ENCODE measurements at places on chromosomes 12 and 14.

DNA sequence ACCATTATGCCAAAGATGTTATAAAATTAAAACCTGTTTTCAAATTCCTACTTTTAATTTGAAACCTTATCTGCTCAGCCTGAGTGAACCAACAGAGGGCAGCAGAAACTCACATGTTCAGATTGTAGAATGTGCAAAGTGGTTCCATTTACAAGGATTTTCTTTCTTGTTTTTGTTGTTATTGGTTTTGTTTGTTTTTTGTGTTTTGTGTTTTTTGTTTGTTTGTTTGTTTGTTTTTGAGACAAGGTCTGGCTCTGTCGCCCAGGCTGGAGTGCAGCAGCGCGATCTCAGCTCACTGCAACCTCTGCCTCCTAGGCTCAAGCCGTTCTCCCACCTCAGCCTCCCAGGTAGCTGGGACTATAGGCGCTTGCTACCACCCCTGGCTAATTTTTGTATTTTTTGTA is 22.8 kb upstream of the GARIN2 start:
- no peak for DNase-seq

DNA sequence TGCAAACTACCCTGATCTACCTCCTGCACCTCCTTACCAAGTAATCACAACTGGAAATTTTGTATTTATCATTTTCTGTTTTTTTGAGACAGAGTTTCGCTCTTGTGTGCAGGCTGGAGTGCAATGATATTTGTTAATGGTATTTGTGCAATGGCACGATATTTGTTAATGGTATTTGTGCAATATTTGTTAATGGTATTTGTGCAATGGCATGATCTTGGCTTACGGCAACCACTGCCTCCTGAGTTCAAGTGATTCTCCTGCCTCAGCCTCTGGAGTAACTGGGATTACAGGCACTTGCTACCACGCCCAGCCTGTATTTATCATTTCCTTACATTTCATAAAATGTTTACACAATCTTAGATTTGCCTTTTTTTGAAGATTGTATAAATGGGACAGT is 5.7 kb upstream of the NECAP1 start:
- DNase-seq: no peak

GRCh38 chr12:71456316-71456715 is 16.7 kb downstream of the LGR5 start:
- no peak for DNase-seq

- no peak for DNase-seq
Observed at GRCh38 chr12:82596483-82596882, 90.2 kb upstream of the TMTC2 start.

DNA sequence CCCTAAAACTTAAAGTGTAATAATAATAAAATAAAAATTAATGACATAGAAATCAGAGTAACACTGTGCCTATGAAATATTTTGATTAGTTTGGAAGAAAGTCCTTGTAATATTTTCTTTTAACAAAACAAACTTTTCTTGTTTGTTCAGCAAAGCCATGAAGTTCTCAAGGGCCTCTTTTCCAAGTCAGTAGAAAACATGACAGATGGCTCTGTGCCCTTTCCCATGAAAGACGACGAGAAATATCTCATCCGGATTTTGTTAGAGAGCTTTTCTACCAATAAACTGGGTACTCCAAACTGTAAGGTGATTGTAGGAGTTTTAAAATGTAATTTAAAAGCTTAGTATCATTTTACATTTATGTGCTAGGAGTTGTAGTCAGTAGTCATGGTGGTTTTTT is 54.5 kb upstream of the ASPG start:
- DNase-seq: no peak

- DNase-seq: no peak
Observed at GRCh38 chr12:57452181-57452936, 2.7 kb upstream of the INHBE start.

DNA sequence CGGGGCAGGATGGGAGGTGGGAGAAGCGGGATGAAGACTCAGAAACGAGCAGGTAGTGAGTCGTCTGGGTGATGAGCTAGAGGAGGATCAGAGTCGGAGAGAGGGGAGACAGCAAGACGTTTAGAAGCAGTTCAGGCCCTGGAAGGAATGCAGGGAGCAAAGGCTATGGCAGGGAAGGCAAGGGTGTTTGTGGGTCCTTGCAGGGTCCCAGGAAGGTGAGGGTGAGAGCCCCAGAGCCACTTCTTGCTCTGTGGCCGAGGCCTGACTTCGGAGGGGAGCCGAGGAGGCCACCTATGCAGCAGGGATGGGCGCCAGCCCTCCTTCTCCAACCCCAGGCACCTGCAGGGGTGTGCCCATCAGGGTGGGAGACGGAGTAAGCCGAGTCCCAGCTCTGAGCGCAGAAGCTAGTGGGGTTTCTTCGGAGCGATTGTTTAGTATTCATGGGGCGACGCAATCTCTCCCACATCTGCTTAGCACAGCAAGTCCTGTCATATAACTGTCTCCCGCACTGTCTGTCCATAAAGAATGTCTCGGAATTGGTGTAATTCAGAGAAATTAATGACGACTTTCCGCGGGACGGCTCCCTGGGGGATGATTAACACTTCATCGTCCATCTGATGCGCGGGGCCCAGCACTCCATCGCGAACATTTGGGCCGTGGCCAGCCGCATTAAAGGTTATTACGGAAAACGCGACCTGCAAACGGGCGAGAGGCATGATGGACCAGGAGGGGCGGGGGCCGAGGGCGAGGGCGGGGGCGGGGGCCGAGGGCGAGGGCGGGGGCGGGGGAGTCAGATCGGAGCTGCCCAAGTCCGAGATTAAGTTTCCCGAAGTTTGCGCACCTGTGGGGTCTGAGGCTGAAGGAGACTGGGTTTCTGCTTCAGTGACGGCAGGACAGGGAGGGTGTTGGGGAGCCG is 12.2 kb upstream of the CALCOCO1 start:
- DNase-seq: no peak

DNA sequence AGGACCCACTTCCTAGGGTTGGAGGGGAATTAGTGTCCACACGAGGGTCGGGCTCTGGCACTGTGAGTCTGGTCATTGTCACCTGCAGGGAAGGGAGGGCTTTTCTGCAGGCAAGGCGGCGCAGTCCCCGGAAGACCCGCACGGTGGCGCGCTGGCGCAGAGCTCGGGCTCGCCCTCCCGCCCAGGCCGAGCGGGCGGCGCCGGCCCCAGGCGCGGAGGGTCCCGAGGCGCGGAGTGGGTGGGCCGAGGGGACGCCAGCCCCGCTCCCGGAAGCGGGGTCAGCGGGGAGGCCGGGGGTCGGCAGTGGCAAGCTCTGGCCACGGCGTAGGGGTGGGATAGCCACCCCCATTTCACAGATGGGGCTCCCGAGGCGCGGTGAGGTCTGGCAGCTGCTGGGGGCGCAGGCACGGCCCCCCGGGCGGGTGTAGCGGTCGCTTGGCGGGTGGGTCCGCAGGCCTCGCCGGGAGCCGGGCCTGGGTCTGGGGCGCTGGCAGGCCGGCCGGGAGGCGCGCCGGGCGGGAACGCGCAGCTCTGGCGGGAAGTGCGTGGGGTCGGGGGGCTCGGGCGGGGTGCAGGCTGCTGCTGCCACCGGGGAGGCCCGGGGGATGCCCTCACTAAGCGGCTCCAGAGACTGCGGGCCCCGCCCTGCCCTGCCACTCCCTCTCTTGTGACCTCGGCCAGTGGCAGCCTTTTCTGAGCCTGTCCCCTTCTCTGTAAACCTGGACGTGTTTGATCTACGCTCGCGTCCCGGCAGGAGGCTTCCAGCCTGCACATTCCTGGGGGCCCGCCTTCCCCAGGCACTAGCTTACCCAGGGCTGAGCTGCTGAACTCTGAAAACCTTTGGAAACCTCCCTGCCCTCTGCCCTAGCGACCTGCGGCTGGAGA is 46.1 kb downstream of the CYP46A1 start:
- peak; percentile 55 for DNase-seq

DNA sequence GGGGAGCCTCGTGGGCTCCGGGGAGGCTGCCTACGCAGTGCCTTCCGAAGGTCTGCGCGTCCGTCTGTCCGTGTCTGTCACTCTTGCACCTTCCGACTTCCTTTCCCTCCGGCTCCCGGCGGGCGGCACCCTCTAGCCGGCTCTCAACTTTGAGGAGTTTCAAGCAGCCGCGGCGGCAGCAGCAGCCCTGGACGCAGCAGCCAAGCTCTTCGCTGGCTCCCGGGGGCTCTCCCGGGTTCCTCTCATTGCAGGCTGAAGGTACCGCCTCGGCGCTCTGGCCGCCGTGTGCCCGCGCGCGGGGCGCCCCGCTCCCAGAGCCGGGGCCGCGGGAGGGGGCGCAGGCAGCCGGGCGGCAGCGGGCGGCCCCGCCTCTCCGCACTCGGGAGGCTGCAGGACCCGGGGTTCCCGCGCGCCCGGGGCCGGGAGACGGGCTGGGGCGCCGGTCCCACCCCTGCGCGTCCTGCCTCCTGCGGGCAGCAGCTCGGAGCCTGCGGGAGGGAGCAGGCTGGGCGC is at the start of the genes AMIGO2 and PCED1B:
TSS of gene AMIGO2 (minus strand) at position 492 of the 513 bp plus-strand sequence. CDS start 957 bp downstream, outside the sequence.
TSS of gene PCED1B (plus strand) at position 154 of the 513 bp plus-strand sequence. CDS start 155,443 bp downstream, outside the sequence.
- DNase-seq: peak; percentile 63

- no peak for DNase-seq
Observed at GRCh38 chr14:97850466-97850865, 1053.3 kb downstream of the VRK1 start.

- no peak for DNase-seq
Observed at GRCh38 chr12:63948211-63948610, 103.7 kb downstream of the SRGAP1 start.

DNA sequence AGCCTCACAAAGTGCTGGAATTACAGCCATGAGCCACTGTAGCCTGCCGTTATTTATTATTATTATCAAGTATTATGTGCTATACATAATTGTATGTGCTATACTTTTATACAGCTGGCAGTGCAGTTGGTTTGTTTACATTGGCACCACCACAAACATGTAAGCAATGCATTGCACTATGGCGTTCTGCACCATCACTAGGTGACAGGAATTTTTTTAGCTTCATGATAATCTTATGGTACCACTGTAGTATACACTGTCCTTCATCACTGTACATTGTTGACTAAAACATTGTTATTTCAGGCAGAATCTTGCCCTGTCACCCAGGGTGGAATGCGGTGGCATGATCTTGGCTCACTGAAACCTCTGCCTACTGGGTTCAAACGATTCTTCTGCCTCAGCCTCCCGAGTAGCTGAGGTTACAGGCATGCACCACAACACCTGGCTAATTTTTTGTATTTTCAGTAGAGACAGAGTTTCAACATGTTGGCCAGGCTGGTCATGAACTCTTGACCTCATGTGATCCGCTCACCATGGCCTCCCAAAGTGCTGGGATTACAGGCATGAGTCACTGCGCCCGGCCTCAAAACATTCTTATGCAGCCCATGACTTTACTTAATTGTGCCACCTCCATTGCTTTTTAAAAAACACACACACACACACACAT is 17.1 kb downstream of the MRPL42 start:
- DNase-seq: no peak

DNA sequence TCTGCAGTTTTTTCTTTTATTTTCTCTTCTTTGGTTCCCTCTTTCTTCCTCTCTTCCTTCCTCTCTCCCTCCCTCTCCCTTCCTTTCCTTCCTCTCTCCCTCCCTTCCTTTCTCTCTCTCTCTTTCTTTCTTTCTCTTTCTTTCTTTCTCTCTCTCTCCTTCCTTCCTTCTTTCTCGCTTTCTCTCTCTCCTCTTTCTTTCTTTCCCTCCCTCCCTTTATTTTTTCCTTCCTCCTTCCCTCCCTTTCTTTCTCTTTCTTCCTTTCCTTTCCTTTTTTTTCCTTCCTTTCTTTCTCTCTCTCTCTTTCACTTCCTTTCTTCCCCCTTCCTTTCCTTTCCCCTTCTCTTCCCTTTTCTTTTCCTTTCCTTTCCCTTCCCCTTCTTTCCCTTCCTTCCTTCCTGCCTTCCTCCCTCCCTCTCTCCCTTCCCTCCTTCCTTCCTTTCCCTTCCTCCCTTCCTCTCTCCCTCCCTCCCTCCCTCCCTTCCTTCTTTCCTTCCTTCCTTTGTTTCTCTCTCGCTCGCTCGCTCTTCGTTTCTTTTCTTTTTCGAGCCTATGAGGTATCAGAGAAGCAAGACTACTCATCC is 13.7 kb downstream of the CFAP54 start:
- no peak for DNase-seq

DNA sequence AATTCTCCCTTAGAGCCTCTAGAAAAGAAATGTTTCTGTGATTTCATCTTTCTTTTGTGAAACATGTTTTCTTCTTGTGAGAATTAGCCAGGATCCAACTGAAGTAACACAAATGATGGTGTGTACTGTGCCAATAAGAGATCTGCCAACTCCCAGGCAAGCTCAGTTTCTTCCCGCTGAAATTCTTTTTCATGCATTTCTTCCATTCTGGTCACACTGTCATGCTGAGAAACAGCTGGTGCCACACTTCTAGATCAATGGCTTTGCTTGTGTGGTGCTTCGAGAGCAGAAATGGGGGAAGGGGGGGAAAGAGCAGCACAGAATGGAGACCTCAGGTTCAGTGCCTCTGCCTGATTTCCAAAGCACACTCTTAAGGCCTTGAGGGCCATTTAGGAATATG is 41.4 kb upstream of the FGF6 start:
- no peak for DNase-seq

GRCh38 chr12:46771268-46771827 is 54.4 kb downstream of the SLC38A4 start:
- no peak for DNase-seq

DNA sequence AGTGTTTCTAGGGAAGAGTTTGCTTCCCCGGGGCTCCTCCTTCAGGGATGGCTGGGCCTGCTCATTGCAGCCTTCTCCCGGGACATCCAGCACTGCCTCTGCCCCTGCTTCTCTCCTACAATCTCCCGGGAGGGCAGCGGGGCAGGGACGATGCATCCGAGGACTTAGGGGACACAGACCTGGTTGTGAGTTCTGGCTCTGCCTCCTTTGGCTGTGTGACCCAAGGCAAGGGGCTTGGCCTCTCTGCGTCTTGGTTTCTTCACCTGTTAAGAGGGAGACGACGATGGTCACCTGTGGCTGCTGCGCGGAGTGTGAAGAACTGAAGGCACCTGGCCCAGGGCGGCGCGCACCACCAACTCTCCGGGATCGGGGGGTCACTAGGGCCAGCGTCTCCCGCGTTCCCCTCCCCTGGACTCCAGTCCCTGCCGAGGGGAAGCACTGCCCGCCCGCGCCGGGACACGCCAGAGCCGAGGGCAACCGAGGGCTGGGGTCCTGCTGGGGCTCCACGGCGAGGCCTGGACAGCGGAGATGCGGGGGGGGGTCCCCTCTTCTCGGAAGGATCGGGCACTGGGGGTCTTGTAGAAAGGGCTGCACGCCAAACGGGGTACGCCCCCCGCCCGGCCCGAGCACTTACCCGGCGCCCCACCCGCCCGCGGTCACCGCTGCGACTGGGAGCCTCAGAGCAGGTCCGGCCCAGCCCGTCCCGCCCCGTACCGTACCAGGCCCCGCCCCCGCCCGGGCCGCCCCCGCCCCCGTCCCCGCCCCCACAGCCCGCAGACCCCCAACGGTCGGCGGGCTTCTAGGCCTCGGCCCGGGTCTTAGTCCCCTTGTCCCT is at the start of gene HVCN1:
TSS of gene HVCN1 (minus strand) at position 670 of the 835 bp plus-strand sequence. CDS start 5,870 bp downstream, outside the sequence.
- DNase-seq: peak; percentile 15
